Posterior vena cava (tissue), 2 donors: ENCODE measurements at places on chromosomes 16 and 17.

GRCh38 chr17:59828478-59828760, 64.3 kb downstream of the TUBD1 start:
- no peak for DNase-seq

GRCh38 chr16:68943961-68944360, 100.6 kb downstream of the TANGO6 start:
- DNase-seq, result no peak

DNA sequence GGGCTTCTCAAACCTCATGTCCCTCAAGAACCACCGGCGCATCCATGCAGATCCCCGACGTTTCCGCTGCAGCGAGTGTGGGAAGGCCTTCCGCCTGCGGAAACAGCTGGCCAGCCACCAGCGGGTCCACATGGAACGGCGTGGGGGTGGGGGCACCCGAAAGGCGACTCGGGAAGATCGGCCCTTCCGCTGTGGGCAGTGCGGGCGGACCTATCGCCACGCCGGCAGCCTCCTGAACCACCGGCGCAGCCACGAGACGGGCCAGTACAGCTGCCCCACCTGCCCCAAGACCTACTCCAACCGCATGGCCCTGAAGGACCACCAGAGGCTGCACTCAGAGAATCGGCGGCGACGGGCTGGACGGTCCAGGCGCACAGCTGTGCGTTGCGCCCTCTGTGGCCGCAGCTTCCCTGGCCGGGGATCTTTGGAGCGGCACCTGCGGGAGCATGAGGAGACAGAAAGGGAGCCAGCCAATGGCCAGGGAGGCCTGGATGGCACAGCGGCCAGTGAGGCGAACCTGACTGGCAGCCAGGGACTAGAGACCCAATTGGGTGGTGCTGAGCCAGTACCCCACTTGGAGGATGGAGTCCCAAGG, 5.9 kb downstream of the ZNF646 start:
- no peak for DNase-seq

DNA sequence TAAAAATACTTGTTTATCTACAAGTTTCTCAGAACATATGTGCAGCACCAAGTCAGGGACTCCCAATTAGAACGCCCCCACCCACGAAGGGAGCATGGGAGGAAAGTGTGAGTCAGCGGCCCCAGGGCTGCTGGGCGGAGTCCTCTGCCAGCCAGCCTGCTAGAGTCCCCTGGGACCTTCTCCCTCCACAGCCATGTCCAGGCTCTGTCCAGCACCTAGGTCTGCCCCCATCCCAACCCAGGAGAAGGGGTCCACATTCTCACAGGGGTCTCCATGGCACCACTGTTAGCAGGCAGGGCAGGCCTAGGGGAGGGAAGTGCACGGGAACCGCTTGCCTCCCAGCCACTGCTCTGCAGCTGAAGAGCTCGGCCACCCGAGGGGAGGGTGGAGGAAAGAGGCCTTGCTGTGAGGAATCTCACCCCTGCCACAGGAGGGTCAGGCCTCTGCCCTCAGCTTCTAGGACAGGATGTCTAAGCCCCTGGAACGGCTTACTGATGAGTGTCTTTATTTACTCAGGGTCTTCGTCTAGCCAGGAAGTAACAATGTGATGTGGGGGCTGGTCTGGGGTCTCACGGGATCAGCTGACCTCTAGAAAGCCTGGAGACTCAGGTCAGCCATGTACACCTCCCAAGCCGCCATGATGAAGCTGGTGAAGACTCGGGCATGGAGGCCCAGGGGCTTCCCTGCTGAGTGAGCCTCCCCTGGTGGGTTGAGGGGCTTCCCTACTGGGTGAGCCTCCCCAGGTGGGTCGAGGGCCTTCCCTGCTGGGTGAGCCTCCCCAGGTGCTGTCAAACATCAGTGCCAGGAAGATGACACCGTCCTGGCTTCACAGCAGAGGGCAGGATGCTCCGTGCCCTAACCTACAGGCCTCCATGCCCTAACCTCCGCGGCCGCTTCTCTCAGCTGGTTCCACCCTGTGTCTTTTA, 190.3 kb downstream of the RBFOX3 start:
- no peak for DNase-seq

GRCh38 chr17:35607239-35607847, 20.2 kb downstream of the AP2B1 start:
- DNase-seq, result no peak

GRCh38 chr16:11735787-11736186, 6.9 kb downstream of the TXNDC11 start:
- DNase-seq, result no peak

- DNase-seq, result peak; percentile 60
Observed at GRCh38 chr16:27822996-27823395, 240.5 kb downstream of the GSG1L start.
